ENCODE measurements at places on chromosomes 16 and 17. TPM values are rescaled to one million over a fixed set of nuclear protein-coding genes. Genes with fewer than 3 reads are reported as not detected.

Gene COQ9
- 145 TPM for total RNA-seq

Gene MC1R
- total RNA-seq, result 1.1 TPM

Gene SCNN1B
- 0.81 TPM for total RNA-seq

Gene ZSCAN10
- not detected for total RNA-seq

Gene ENO3
- total RNA-seq, result 2,341 TPM

Gene CCL5
- total RNA-seq, result 2.1 TPM

Gene PIRT
- total RNA-seq, result not detected
